Fibroblast of lung (primary cell): ENCODE measurements at places on chromosomes 1 and 21.
A peak's percentile ranks its signal among the peaks of the same experiment; 100 is the strongest.

DNA sequence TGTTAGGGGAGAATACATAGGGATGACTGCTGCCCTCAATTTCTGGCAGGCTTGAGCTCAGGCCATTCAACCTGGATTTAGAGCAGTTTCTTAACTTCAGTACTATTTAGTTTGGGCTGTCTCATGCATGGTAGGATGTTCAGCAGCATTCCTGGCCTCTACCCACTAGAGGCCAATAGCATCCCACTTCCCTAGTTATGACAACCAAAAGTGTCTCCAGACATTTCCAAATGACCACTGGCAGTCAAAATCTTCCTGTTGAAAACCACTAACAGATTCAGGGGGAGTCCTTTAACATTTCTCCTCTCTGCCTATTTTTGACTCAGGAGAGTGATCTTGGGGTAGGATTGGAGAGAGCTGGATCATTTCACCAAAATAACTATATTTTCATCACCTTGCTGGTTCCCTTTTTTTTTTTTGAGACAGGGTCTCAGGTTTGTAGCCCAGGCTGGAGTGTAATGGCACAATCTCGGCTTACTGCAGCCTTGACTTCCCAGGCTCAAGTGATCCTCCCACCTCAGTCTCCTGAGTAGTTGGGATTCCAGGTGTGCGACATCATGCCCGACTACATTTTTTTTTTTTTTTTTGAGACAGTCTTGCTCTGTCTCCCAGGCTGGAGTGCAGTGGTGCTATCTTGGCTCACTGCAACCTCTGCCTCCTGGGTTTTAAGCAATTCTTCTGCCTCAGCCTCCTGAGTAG lies 8.7 kb downstream of the GNAT2 start:
- peak; percentile 76 for DNase-seq

DNA sequence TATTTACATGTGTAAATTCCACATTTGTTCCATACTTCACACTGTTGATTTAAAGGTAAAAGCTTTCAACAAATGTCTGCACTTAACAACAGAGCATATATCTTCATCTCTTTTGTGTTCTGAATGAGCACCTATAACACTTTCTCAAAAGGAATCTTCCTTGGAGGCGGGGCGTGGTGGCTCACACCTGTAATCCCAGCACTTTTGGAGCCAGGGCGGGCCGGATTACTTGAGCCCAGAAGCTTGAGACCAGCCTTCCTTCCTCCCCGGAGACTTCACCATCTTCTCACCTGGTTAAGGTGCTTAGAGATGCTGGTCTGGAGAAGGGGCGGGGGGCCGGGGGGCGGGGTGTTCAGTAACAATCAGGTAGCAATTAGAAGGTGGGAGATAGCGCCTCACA lies 16.5 kb downstream of the RYR2 start:
- DNase-seq = no peak

DNA sequence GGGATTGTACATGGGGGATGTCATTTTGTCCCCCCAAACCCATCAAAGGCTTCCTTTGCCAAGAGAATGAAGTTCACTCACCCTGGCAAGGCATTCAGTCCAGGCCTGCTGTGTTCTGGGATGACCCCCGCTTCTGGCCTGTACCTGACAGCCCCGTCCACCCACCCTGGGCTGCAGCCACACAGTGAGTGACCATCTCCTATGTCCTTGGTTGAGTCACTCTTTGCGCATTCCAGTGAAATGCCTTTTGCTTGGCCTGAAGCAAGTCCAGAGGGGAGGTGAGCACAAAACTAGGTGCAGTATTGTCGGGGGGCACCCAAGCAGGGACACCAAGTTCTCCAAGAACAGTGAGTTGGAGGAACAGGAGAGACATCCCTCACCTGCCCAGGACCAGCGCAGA lies 10.2 kb downstream of the TMPRSS3 start:
- no peak for DNase-seq

DNA sequence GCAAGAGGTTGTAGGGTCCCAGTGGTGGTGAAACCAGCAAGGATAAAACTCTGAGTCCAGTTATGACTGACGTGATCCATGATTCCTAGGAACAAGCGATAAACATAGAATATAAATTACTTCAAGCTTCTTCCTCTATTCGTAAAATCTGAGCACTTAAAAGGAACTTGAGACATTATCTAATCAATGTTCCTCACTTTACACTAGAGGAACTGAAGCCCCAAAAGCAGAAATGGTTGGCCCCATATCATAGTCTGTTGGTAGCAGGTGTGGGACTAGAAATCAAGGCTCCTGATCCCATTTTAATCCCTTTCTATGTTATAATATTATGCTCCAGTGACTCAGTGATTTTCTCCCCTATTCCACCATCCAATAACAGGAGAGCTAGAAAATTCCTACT lies 21.9 kb upstream of the MNDA start:
- DNase-seq = no peak

DNA sequence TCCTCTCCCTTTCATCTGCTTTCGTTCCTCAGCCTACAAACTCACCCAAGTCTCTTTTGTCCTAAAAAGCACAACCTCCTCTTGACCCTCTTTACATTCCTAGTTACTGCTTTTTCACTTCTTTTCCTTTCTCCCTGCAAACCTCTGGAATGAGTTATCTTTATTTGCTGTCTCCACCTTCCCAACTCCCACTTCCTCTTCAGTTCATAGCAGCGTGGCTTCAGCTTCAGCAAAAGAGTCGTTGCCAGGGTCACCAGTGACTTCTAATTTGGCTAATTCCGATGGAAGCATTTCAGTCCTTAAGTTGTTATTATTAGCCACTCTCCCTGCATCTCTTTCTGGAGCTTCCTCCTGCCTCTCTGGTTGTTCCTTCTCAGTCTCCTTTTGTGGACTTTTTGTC lies 6.2 kb upstream of the TMEM54 start:
- no peak for DNase-seq

- peak; percentile 91 for DNase-seq
These were observed 490.3 kb downstream of the TTLL7 start for GRCh38 chr1:83508485-83509151.

DNA sequence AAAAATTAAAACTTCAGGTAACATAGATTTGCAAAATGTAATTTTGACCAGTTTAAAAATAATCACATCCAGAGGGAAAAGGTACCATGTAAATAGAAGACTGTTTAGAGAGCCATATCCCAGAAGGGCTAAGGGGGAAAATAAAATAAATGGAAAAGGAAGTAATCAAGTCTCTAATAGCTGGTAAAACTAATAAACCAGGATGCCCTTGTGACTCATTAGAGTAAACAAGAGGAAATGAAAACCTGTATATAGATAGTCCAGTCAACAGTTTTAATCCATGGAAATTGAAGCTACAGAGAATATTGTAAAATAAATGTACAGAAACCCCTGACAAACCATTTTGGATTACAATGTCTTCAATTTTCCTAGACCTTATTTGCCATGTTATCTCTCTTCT lies 698.0 kb upstream of the RGS18 start:
- no peak for DNase-seq

DNA sequence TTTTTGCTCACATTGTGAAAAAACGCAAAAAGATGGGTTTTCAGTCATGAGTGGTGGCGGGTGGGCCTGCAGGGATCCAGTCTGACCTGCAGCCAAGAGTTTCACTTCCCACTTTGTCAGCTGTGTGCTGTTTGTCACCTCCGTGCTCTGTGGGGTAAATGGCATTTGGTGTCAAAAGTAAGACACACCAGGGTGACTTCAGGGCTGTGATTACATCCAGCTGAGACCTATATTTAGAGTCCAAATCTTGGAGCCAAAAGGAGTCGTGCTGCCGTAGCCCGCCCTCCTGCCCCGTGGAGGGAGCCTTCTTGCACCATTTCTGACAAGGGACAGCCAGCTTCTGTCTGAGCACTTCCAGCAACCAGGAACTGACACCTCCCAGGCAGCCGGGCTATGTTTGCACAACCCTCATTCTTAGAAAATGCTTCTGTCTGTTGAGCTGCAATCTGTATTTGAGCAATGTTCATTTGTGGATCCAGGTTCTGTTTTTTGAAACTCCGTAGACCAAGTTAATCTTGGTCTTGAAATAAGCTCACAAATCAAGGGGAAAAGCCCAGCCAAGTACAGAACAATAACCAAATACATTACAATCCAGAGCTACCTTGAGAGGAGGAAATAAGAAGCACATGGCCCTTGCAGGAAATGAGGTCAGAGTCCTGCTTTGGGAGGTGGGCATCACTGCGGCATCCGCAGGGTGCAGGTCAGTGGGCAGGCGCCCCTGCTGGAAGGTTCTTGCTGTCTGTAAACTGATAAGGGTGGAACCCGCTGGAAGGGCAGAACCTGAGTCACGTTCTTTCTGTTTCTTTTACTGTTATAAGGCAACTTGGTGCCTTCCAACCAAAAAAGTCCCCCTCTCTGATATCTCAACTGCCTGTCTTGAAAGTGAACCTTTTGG lies 14.4 kb downstream of the ABCG1 start:
- no peak for DNase-seq

- DNase-seq = no peak
These were observed 88.5 kb upstream of the TLR5 start for GRCh38 chr1:223231581-223231980.

DNA sequence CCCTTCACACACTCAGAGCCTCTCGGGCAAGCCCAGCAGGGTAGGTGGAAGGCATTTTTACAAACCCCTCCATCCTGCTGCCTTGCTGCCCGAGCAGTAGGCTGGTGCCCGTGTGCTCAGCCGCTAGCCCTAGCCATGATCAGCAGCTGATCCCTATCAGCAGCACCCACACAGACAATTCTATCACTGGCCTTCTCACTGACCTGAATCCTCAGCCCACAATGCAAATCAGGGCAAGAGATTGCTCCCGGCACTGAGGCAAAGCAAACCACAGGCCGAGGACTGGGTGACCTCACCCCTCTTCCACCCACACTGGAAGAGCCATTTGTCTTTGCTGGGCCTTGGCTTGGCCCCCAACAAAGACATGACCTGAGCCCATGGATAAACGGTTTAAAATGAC lies 895 bp upstream of the PDZK1 start:
- peak; percentile 58 for DNase-seq

DNA sequence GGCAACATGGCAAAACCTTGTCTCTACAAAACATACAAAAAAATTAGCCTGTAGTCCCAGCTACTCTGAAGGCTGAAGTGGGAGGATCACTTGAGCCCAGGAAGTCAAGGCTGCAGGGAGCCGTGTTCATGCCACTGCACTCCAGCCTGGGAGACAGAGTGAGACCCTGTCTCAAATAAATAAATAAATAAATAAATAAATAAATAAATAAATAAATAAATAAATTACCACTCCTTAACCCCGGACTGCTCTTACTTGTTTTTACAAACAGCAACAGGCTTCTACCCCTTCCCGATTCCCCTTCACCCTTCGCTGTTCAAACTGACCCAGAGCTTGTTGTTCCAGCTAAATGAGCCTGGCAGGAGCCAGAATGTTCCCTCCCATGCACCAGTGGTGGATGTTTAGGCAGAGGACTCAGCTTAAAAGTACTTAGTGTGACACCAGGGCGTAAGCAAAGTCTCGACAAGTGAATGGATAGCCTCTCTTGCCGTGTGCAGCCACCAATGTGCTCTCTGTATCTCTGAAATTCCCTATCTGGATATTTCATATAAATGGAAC lies 21.5 kb upstream of the PADI3 start:
- DNase-seq = no peak

DNA sequence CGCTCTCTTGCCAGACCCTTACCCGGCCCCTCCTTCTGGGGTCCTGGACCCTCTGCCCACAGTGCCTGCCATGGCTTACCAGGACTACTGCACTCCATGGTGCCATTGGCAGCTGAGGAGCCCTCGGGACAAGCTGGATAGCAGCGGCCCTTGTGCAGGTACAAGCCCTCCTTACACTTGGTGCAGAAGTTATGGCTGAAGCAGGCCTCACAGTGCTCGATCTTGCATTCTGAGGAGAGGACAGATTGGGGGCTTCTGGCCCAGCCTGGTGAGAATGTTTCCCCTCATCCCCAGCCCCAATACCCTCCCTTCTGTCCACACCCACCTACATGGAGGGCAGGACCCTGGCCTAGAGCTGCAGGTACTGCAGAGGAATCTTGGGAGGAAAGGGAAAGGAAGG lies 18.4 kb upstream of the GNL2 start:
- no peak for DNase-seq

DNA sequence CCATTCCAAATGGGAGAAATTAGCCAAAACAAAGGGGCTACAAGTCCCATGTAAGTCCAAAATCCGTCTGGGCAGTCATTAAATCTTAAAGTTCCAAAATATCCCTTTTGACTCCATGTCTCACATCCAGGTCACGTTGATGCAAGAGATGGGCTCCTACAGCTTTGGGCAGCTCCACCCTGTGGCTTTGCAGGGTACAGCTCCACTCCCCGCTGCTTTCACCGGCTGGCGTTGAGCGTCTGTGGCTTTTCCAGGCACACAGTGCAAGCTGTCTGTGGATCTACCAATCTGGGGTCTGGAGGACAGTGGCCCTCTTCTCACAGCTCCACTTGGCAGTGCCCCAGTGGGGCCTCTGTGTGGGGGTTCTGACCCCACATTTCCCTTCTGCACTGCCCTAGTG lies 130.2 kb downstream of the TPR start:
- DNase-seq = no peak

- no peak for DNase-seq
These were observed 144.1 kb downstream of the TNR start for GRCh38 chr1:175599212-175599705.

- DNase-seq = no peak
These were observed 13.0 kb downstream of the CAPN8 start for GRCh38 chr1:223652436-223652941.

DNA sequence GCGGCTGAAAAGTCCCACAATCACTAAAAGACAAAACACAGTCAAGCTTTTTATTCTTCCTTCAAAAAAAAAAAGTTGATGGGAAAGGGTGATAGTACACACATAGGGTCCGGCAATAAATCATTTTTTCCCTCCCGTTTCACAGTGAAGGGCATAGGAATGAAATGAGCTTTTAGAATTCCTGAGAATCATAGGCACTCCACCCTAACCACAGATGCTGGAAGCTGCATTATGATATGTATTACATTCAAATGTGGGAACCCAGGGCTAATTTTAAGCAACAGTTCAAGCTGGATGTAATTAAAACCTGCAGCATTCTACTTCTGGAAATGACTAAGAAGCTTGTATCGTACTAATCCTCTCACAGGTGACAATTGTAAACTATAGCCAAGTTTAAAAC lies 75.7 kb upstream of the KCNJ15 start:
- DNase-seq = peak; percentile 11

GRCh38 chr1:180981596-180982387 lies 40.9 kb downstream of the STX6 start:
- DNase-seq = peak; percentile 11

- peak; percentile 3 for DNase-seq
These were observed 185.0 kb downstream of the RGS7 start for GRCh38 chr1:241171991-241172390.

GRCh38 chr1:226763905-226764264 lies 24.8 kb upstream of the ITPKB start:
- peak; percentile 90 for DNase-seq

- no peak for DNase-seq
These were observed 9.3 kb upstream of the RSRP1 start for GRCh38 chr1:25256578-25256965.
